ENCODE measurements at places on chromosomes 11 and 22.

DNA sequence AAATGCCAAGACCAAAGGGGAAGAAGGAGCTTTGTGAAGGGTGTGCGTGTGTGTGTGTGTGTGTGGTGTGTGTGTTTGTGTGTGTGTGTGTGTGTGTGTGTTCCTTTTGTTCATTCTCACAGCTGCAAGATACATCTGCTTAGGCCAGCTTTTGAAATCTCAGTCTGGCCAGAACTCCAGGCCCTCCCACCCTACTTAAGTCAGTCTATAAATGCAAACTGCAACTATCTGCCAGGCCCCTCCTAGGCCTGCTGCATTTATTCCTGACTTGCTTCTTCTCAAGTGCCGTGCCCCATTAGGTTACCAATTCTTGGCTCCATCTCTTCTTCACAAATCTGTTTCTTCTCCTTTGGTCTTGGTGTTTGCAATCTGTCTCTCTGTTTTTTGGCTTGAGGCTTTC, 21.6 kb upstream of the RIC3 start:
- DNase-seq: no peak

DNA sequence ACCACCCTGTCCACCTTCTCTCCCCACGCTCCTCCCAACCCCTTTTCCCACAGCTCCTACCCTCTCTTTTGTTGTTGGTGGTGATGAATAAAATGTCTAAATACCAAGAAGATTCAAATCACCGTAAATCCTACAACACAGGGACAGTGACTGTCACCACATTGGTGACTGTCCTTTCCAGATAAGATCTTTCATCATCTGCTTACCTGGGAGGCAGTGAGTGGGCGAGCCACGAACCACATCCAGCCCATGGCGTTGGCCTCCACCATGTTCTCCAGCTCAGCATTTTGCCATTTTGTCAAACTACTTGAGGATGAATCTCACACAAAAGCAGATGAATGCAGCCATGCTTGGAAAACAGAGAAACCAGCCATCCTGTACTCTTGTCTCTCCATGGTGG, 6.7 kb upstream of the CYTH4 start:
- DNase-seq: no peak

DNA sequence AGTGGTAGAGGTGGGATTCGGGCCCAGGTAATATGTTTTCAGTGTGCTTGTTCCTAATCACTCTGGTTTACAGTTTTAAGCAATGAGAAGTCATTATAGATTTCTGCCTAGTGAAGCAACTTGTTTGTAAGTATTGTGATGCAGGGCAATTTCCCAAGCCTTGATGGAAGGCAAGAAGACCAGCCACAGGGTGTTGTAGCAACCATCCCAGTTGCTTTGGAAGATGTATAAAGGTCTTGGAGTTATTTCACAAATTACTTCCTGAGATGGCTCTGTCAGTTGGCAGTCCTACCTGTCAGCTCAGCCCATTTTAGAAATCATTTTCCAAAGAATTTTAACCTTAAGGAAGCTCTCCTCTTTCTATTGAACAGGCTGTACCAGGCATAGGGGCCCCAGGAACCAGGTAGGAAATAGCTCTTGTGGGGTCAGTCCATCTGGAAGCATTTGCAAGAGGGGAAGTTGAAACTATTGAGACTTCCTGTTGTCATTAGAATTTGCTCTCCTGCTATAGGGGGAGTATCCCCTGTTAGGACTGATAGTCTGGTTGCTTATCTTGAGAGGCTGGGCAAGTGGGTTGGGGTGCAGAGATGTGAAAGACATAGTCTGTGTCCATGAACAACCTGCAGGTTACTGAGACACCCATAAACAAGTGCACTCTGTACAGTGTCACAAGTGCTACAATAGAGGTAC, 47.9 kb downstream of the STIM1 start:
- no peak for DNase-seq

- DNase-seq: no peak
Measured at GRCh38 chr11:119094816-119095065, 6.9 kb downstream of the DPAGT1 start.

- no peak for DNase-seq
Measured at GRCh38 chr11:122089111-122089510, 26.9 kb downstream of the BLID start.

DNA sequence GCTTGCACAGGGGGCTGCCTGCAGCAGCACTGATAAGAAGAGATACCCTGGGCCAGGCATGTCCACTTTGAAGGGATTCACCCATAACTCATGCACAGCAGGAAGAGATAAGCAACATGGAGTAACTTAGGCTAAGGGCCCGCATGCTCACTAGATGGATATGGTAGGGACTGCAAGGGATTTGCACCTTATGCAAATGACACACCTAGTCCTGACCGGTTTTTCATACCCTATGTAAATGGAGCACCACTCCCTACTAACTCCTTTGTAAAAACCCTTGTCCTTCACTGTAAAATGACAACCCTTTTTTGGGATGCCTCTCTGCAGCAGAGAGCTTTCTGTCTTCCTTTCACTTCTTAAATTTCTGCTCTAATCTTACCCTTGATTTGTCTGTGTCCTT, 658.9 kb upstream of the CCDC179 start:
- no peak for DNase-seq

DNA sequence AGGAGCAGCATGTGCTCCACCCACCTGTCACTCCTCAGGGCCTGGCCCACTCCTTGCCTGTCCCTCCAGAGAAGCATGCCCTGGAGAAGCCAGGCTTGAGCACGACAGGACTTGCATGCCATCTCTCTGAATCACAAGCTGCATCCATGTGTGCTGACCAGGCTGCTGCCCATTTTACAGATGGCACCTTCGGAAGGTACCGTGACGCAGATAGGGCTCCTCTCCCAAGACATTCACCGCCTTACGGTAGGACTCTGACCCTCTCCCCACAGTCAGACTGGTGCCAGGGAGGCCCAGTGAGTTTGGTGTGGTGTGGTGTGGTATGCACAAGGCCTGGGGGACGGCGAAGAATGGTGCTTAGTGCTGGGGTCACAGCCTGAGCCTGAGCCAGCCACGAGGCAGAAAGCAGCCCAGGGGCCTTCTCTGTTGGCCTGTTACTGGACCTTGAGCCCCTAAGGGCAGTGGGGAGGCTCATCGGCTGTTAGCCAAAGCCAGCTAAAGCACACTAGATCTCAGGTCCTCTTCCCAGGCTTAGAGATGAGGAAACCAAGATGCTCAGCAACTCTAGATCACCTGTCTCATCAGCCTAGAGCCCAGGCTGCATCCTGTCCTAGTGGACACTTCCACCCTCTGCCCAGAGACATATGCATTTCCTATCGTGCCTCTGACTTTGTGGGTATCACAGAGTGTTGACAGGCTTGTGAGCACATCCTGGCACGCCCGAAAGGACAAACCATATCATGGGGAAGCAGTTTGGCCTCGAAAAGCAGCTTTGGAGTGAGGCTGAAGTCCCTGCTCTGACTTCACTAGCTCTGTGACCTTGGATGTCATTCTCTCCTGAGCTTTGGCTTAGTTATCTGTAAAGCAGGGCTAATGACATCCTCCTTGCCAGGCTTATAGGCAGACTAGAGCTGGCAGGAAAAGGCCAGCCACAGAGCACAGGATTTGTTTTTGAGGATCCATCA, 17.8 kb downstream of the CYB5R2 start:
- no peak for DNase-seq

GRCh38 chr22:28247667-28248363, 328.8 kb upstream of the PITPNB start:
- no peak for DNase-seq

- DNase-seq: no peak
Measured at GRCh38 chr22:46738647-46739093, 618 bp upstream of the CERK start.

GRCh38 chr11:73152086-73152853, 10.2 kb upstream of the FCHSD2 start:
- no peak for DNase-seq

DNA sequence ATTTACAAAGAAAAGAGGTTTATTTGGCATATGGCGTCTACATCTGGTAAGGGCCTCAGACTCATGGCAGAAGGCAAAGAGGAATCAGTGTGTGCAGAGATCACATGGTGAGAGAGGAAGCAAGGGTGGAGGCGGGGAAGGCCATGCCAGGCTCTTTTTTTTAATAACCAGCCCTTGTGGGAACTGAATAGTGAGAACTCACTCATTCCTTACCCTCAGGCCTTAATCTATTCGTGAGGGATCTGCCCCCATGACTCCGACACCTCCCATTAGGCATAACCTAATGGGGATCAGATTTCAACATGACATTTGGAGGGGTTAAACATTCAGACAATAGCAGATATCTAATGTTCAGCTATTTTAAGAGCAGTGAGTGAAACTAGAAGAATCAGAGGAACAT, 55.7 kb downstream of the ATM start:
- no peak for DNase-seq

DNA sequence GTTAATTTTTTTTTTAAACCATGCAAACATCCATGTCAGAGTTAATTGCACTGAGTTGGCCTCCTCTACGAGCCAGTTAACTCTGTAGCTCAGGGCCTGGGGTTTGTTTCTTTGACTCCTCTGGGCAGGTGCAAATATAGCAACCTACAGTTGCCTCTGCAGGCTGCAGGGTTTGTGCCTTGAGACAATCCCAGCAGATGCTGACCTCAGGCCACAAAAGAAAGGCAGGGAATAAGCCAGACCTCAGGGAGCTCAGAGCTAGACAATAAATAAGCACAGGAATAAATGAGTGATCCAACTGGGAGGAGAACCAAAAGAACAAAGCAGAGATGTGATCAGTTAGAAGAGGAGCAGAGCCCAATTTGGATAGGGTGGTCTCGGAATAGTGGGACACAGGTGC, 390.8 kb downstream of the SHANK2 start:
- no peak for DNase-seq

GRCh38 chr22:31239771-31240370, 27.8 kb downstream of the LIMK2 start:
- no peak for DNase-seq

- DNase-seq: no peak
Measured at GRCh38 chr11:92830377-92831155, 138.9 kb upstream of the MTNR1B start.

- no peak for DNase-seq
Measured at GRCh38 chr11:130418756-130419155, 9.7 kb downstream of the ADAMTS8 start.
